Activated T-helper 1 cell treated with anti-CD3 and anti-CD28 coated beads, Interleukin-2, amount 50 U/mL, for 16 hours (primary cell): ENCODE measurements at places on chromosomes 7 and 10.

DNA sequence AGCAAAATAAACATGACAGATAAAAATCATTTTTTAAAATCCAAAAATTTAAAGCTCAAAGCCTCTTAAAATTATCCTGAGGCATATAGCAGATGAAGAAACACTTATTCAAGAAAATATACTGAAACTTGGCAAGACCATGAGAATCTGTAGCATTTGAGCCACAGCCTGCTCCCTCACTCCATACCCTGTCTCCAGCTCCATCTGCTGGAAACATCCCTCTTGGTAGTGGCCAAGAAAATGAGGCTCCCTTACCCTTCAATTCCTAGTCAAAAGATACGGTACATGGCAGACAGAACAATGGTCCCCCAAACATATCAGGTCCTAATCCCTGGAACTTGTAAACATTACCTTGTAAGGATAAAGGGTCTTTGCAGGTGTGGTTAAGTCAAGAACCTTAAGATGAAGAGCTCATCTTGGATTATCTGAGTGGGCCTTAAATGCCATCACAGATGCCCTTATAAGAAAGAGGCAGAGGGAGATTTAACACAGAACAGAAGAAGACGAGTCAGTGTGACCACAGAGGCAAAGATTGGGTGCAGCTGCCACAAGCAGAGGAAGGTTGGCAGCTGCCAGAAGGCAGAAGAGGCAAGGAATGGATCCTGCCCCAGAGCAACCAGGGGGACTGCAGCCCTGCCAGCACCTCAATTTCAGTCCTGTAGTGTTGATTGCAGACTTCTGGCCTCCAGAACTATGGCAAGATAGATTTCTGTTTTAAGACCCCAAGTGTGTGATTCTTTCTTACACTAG lies 149.4 kb downstream of the ZNF248 start:
- no peak for DNase-seq

DNA sequence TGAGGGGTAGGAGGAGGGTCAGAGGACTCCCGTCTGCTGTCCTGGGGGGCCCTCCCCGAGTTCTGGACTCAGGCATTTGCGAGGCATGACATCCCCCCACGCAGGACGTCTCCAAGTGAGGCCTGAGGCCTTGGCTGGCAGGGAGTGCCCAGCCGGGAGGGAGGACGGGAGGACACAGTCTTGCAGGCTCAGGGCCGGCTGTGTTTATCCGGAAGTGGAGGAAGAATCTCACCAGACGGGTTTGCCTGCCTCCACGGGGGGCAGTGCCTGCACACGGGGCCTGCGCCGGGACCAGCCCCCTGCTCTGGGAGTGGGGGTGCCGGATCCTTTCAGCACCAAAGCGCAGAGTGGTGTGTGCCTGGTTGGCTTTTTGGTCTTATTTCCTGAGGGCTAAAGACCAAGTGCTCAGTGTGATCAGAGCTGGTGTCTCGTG lies 10.9 kb downstream of the PWWP2B start:
- DNase-seq = no peak

- no peak for DNase-seq
These were observed 312.7 kb upstream of the IGFBP3 start for GRCh38 chr7:46233585-46234329.

- DNase-seq = peak; percentile 79
These were observed 89.4 kb downstream of the SH3PXD2A start for GRCh38 chr10:103765981-103766380.

DNA sequence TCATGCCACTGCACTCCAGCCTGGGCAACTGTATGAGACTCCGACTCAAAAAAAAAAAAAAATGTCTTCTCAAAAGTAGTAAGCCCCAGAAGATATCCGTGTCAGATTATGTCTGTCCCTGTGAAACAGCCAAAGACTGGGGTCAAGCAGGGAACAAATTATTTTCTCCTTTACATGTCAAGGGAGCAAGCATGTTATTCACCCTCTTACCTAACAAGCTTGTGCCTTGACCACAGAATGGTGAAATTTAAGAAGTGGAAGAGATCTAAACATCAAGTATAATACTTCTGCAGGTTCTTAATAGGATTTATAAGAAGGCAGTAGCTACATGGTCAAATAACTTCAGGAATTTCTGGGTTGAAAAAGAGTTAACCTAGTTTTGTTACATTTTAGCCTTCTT lies 187.9 kb downstream of the ZNF365 start:
- no peak for DNase-seq

GRCh38 chr10:78726171-78726570 lies 342.6 kb upstream of the ZMIZ1 start:
- DNase-seq = no peak

DNA sequence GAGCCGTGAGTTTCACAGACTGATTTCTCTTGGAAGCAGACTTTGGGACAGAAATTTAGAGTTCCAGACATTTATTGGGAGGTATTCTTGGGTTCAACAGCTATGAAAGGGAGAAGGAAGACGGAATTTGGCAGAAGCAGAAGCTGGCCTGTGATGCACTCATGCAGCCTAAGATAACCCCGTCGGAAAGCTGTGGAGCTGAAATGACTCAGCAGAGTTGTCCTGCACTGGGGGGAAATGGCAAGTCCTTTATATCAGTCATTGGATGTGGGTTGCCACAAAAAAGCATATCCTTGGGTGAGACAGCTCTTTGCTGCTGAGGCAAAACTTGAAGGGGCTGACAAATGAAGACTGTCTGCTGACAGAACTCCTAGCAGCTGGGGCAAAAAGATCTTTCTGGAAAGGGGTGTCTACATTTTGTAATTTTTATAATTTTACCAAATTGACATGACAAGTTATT lies 11.5 kb upstream of the MICU1 start:
- no peak for DNase-seq

DNA sequence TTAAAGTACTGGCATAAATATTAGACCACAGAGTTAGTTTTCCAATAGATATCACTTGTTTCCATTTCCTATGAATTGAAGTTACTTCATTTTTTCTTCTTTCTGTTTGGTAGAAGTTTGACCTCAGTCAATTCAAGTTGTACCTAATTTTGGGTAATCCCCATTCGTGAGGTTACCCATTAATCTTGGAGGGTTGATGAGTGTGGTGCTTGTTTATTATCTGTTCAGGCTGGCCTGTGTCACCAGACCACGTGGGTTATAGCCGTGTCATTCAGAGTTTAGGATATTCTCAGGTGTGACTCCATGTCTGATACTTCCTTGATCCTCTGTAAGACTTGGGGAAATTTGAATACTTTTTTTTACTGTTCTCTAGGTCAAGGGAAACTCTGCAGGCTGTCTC lies 133.9 kb upstream of the TPK1 start:
- no peak for DNase-seq

DNA sequence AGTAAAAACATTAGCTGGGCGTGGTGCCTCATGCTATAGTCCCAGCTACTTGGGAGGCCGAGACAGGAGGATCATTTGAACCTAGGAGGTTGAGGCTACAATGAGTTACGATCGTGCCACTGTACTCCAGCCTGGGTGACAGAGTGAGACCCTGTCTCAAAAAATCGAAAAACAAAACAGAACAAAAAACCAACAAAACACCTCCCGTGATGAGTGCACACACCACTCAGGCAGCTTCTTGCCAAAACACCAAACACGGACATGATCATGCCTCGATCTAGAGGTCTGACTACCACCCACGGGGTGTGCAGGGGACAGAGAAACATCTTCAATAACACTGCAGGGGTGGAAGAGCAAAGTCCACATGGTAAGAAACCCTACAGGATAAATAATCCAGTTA lies 44.4 kb downstream of the AMZ1 start:
- no peak for DNase-seq

GRCh38 chr7:142568435-142569097 lies 180.7 kb upstream of the PRSS1 start:
- no peak for DNase-seq

- DNase-seq = no peak
These were observed 59.9 kb downstream of the SGMS1 start for GRCh38 chr10:50563906-50564305.

- DNase-seq = no peak
These were observed at the start of gene MCMBP for GRCh38 chr10:119872610-119872859. TSS of gene MCMBP (minus strand) at chr10:119872843. CDS start at chr10:119872584, 259 bp downstream.

DNA sequence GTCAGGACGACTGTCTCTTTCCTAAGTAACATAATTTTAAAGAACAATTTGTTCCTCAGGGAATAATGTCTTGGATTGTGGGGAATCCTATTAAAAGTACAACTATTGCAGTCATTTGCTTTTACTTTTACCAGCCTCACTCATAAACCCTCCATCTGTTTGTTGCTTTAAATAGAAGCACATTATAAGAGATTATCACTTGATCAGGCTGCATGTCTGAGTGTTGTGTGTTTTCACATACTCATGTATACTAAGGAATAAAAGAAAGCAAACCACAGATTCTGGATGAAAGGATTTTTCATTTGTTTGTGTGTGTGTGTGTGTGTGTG lies 1077.8 kb downstream of the KCNMA1 start:
- no peak for DNase-seq

- no peak for DNase-seq
These were observed 18.8 kb upstream of the ABCB5 start for GRCh38 chr7:20596653-20597052.

- DNase-seq = no peak
These were observed 233.5 kb downstream of the WDR11 start for GRCh38 chr10:121084675-121085070.

GRCh38 chr10:127302343-127302742 lies 106.0 kb upstream of the INSYN2A start:
- DNase-seq = no peak

DNA sequence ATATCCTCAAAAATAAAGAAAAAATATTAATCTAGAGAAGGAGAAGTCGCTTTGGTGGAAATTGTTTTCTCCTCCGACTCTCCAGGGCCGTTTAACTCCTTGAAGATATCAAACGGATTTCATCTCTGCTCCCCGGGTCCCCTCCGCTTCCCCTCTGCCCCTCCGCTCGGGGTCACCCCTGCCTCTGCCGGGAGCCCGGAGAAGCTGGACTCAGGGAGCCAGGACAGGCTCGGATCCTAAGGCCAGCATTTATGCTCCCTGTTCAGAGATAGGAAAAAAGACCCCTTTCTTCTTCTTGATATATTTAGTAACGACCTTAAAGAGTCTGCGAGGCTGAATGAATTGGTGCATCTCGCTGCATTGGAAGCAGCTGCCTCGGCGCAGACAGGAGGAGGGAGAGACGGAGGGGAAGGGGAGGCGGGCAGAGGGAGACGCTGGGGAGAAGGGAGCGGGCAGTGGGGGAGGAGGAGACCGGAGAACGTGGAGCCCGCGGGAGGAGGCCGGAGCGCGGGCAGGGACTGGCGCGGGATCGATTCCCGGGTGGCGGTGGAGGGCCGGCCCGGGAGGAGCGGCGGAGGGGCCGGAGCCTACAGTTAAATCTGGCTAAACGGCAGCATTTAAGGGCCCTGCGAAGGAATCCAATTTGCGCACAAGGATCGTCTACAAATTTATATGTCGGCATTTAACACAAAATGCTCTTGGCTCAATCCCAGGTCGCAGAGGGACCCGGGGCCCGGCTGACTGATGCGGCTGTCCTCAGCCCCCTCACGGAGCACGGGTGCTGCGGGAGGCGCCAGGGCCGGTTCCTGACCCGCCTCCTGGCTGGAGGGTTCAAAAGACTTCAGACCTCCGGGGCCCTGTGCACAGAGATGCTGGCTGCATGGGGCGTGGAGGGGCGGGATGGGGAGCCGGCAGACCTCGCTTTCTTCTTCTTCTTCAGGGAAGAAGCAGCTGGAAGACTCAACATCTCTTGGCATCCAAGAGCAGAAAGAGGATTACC lies 55.6 kb downstream of the CRTAC1 start:
- DNase-seq = no peak

- no peak for DNase-seq
These were observed 46.8 kb upstream of the MNX1 start for GRCh38 chr7:157056957-157057902.

DNA sequence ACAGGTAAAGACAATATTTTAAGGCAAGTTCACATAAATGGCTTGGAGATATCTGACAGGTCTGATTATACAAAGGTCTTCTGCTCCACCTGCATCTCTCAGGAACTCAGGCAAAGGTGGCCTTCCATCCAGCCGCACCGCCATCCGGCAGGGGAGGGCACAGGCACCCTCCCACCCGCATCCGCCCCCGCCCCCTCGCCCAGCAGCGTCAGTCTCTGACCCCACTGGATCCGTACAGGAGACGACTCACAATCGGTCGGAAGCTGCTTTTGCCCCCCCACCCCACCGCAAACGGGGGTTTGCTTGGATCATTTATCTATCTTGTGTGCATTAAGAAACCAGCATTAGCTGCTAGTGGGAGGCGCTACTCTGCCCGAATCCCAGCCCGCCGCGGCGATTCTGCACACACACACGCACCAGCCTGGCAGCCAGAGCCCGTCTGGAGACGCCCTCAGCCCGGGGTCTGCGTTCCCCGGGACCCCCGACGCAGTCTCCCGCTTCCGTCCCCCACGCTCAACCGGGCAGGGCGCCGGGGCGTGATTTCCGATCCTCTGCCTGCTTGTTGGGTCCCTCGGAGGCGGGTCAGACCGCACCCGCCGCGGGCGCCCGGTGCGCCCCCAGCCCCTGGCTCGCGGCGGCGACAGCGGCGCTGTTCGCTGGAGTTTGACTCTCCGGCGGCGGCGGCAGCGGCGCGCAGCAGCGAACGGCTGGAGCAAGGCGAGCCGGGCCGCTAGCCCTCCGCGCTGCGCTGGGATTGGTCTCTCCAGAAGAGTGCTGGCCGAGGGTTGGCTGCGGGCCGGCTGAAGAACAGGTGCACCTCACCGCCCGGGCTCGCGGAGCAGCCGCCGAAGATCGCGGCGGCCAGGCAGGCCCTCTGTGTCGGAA lies 820 bp upstream of the NRG3 start:
- no peak for DNase-seq
